ENCODE measurements at places on chromosomes 6 and 20. TPM values are rescaled to one million over a fixed set of nuclear protein-coding genes. Genes with fewer than 3 reads are reported as not detected.

ADGRG6 gene
- 9.9 TPM for total RNA-seq

SLC16A10 gene
- 20.1 TPM for total RNA-seq

PLN gene
- total RNA-seq, result 0.46 TPM

BTBD3 gene
- total RNA-seq, result 186 TPM

ESR1 gene
- 0.92 TPM for total RNA-seq

AIF1 gene
- 22.6 TPM for total RNA-seq

SMPD2 gene
- total RNA-seq, result 5.8 TPM

FOXO3 gene
- 40.1 TPM for total RNA-seq

TAAR6 gene
- not detected for total RNA-seq

HS3ST5 gene
- 26.1 TPM for total RNA-seq

LPA gene
- total RNA-seq, result 7.6 TPM

CLDN20 gene
- total RNA-seq, result not detected

LGSN gene
- under 0.01 TPM for total RNA-seq

COL12A1 gene
- 8.3 TPM for total RNA-seq

C6orf52 gene
- 0.92 TPM for total RNA-seq

ENPP1 gene
- 3.0 TPM for total RNA-seq

RIPOR3 gene
- total RNA-seq, result 2.3 TPM

BPIFA1 gene
- total RNA-seq, result not detected

F13A1 gene
- total RNA-seq, result 10.4 TPM

ERVFRD-1 gene
- total RNA-seq, result not detected

ATAT1 gene
- 55.1 TPM for total RNA-seq

DPPA5 gene
- total RNA-seq, result not detected

PPP1R16B gene
- 19.6 TPM for total RNA-seq
